Germinal center (tissue), 1 donor: ENCODE measurements at places on chromosomes 5 and 9.

DNA sequence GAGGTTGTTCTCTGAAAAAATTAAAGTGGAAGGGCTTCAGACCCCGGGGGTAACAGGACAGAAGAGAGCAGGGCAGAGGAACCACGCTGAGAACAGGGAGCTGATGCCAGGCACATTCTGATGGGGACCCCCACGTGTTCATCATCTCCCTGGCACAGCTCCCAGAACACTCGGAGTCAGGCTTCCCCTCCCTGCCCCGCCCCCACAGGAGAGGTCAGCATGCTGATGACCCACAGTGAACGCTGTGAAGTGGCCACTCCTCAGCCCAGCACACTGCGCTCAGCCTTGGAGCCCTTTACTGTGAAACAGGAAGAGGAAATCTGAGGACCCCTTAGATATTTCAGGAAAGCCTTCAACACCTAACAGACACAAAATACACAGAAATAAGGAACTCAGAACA is 16.4 kb downstream of the RETREG1 start:
- DNase-seq: no peak

GRCh38 chr5:178346607-178347334 is 114.2 kb upstream of the PHYKPL start:
- no peak for DNase-seq

DNA sequence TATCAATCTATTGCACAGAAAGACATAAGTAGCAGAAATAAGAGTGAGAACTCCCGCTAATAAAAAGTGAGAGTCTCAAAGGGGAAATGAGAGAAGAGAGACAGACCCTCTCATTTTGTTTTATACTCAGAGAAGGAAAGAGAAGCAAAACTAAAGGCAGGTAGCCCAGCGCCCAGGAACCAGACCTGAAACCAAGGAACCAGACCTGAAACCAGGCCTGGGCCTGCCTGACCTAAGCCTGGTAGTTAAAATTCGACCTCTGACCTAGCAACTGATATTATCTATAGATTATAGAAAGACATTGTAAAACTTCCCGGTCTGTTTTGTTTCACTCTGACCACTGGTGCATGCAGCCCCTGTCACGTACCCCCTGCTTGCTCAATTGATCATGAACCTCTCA is 134.5 kb upstream of the SEMA6A start:
- no peak for DNase-seq

DNA sequence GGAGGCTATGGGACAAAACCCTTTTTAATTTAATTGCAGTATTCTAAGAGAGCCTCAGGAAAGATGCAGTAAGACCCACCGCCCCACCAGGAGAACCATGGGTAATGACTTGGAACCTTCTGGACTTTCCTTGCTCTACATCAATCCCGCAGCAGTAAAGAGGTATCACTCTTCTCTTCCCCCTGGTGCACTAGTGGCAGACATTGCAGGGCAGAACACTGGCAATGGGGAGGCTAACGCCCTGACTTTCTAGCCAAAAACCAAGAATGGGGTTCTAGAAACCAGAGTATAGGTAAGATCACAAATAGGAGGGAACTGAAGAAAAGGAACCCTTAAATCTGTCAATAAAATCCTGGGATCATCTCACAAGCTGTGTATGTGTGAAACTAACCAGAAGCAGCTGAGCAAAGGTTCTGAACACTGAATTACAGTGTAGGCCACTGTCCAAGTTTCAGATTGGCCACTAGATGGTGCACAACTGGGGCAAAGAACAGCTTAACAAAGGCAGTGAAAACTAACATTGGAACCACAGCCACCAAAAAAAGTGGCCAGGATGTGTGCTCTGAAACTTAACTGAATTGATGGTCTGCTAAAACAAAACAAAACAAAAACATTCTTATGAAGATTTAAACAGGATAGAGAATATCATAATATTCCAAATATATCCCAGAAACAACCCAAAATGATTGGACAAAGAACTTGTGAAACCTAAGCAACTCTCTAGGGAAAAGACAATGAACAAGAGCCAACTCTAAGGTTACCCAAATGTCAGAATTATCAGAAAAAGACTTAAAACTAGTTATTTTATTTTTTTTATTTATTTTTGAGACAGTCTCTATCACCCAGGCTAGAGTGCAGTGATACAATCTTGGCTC is 6.6 kb upstream of the FAM151B start:
- peak; percentile 57 for DNase-seq
